ENCODE measurements at places on chromosomes 12 and 14.
A peak's percentile ranks its signal among the peaks of the same experiment; 100 is the strongest.

DNA sequence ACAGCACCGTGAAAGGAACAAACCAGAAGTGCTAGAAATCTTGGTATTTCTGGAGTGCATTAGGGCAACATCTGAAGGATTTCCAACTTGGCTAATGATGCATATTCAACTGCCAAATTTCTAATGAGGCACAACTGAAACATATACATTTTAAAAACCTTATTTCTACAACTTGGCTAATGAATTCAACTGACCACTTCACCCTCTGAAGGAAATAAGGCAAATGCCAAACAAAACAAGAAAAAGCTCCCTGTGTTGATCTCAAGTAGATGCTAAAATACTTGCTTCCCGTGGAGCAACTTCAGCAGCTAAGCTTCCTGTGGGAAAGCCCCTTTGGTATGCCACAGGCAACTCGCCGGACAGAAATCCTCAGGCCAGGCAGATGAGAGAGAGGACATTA lies 167.1 kb downstream of the TTC7B start:
- peak; percentile 88 for DNase-seq

- DNase-seq, result no peak
Observed at GRCh38 chr12:40342010-40342409, 117.2 kb downstream of the LRRK2 start.

GRCh38 chr12:120720234-120720986 lies 5.2 kb upstream of the ACADS start:
- DNase-seq, result no peak

DNA sequence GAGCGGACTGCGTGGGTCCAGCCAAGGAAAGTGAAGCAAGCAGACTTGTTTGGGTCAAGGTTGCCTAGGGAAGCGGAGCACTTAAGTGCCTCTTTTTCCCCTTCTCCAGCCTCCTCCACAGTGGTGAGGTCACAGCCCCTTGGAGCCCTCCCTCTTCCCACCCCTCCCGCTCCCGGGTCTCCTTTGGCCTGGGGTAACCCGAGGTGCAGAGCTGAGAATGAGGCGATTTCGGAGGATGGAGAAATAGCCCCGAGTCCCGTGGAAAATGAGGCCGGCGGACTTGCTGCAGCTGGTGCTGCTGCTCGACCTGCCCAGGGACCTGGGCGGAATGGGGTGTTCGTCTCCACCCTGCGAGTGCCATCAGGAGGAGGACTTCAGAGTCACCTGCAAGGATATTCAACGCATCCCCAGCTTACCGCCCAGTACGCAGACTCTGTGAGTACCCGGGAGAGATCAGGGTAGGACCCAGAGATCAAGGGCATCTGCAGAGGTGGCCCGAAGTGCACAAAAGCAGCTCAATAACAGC lies at the start of gene TSHR:
TSS of gene TSHR (plus strand) at position 206 of the 526 bp plus-strand sequence. CDS start at position 266, 60 bp downstream.
- DNase-seq, result no peak

- DNase-seq, result no peak
Observed at GRCh38 chr14:39145266-39145966, 24.7 kb downstream of the TRAPPC6B start.

GRCh38 chr14:84592770-84593169 lies 937.2 kb upstream of the FLRT2 start:
- DNase-seq, result no peak

DNA sequence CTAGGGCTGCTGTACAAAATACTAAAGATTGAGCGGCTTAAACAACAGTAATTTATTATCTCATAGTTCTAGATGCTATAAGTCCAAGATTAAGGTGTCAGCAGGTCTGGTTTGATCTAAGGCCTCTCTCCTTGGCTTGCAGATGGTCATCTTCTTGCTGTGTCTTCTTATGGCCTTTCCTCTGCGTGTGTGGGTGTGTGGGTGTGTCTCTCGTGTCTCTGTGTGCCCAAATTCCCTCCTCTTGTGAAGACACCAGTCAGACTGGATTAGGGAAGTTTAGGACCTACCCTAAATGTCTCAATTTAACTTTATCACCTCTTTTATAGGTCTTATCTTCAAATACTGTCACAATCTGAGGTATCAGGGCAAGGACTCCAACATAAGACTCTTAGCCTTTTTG lies 28.3 kb downstream of the DDHD1 start:
- DNase-seq, result no peak

DNA sequence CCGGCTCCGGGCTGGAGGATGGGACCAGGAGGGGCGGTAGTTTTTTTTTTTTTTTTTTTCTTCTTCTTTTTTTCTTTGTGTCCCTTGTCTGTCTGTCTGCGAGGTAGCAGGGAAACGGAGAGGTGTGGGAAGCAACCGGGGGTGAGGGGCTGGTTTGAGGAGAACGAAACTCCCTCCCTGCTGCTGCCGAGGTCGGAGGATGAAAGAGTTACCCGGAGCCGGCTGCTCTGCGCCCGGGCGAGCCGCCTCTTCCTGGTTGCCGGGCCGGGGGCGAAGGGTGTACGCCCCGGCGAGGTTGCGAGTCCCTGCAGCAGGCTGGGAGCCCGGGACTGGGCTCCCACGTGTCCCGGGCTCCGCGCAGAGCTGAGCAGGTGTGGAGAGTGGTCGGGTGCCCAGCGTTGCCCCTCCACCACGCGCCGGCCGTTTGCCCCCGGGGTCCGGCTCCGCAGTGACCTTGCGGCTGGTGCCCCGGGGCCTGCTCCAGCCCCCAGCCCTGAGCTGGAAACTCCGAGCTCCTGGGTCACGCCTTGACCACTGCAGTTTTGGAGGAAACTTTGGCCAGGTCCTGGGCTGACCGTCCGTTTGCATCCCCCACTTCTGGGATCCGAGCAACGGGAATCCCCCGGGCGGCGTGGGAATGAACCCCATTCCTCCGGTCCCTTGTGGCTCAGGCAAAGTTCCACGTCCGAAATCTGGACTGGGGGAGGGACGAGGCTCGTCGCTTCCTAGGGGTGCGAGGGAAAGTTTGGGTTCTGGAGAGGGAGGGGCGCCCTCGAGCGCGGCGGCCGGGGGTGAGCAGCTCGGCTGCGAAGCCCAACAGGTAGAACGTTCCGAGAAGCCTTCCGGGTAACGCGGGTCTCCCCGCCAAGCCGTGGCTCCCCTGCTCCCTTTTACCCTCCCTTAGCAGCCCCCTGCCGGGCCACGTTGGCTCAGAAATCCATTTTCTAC lies 1.3 kb downstream of the CHST11 start:
- DNase-seq, result no peak

GRCh38 chr12:43733687-43734086 lies 24.9 kb downstream of the PUS7L start:
- no peak for DNase-seq

- DNase-seq, result no peak
Observed at GRCh38 chr12:120240495-120240833, 25.1 kb downstream of the PXN start.

DNA sequence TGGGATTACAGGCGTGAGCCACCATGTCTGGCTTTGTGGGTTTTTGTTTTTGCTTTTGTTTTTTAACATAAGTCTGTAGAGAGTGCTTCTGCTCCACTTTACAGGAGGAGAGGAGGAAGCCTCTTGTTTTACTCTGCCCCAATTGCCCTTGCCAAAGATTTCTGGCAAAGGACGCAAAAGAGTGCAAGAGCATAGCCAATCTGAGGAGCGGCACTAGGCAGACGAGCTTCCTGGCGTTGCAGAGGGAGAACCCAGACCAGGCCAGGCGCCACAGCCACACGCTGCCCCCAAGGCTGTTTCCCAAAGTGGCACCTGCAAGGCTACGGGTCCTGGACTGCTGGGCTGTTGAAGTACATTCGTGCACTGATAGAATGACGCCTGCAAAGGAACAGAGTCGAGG lies 96.2 kb downstream of the BBS10 start:
- peak; percentile 71 for DNase-seq

- no peak for DNase-seq
Observed at GRCh38 chr14:50072395-50072794, 44.0 kb downstream of the VCPKMT start.

- no peak for DNase-seq
Observed at GRCh38 chr12:6627616-6628015, 8.1 kb downstream of the LPAR5 start.

DNA sequence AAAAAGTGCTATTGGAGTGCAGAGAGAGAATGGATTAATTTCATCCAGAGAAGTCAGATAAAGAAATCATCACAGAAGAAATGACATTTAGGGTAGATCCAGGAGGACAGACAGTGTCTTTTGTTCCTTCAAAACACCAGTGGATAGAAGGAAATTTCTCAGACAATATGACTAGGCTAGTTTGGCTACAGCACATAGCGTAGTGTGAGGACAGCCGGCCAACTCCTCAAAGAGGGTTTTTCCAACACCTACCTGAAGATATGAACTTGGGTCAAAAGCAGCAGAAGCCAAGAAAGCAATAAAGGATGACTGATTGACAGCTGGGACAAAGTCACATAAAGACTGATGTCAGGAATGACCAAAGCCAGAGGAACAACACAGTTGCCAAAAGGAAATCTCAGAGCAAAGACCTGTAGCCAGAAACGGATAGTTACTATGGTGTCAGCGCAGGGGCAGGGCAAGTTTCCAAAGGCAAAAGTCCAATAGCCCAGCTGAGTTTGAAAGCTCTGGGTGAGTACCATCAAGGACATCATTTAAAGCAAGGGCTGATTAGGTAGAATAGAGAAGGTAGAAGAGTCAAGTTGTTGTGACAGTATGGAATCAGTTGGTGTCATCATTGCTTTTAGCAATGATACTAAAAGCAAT lies 58.7 kb upstream of the PDE3A start:
- peak; percentile 2 for DNase-seq

Data from NCI-H446 (cell line).